ENCODE measurements at places on chromosomes 6 and 20. TPM values are rescaled to one million over a fixed set of nuclear protein-coding genes. Genes with fewer than 3 reads are reported as not detected.
A peak's percentile ranks its signal among the peaks of the same experiment; 100 is the strongest.

DNA sequence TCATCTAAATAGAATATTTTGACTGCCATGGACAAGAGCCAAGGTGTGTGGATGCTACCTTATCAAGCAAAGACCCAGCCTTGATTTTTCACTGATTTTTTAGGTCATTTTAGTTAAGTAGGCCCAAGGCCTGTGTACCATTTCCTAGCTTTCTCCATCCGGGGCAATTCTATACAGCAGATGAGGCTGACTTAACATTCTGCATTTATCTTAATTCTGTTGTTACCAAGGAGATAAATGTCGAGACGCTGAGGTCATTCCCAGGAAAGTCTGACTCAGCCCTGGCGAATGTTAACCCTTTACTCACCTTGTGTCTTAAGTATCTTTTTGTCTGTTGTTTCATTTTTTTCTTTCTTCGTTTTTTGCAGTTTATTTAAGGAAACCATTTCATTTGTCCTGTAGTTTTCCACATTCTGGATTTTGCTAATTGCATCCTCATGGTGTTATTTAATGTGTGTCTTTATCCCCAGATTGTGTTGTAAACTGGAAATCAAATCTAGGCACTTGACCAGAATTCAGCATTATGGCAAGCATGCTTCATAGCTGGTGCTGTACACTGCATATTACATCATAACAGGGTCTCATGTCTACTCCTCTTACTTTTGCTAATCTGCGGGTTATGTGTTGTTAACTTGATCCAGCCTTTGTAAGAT, 277.0 kb downstream of the CDKAL1 start:
- peak; percentile 64 for DNase-seq

Gene MOG
- total RNA-seq: not detected

DNA sequence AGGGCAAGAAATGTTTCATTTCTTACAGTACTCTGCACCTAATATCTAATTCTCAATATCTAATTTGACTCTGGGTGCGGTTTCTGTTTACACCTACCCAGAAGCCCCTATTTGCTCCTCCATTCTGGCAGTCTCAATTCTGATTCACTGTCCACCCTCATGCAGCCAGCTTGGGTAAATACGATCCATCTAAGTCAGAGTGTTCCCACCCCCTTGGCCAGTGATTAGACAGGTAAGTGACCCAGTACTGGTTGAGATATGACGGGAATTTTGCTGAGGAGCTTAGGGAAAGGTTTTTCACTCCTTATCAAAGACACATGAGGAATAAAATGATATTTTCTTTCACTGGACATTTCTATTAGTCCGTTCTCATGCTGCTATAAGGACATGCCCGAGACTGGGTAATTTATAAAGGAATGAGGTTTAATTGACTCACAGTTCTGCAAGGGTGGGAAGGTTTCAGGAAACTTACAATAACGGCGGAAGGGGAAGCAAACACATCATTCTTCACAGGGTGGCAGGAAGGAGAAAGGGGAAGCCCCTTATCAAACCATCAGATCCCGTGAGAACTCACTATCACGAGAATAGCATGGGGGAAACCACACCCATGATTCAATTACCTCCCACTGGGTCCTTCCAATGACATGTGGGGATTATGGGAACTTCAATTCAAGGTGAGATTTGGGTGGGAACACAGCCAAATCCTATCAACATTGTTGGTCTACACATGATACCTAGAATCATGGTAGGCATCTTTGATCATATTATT, 29.4 kb downstream of the GLO1 start:
- no peak for DNase-seq

Gene RAMACL
- 1.9 TPM for total RNA-seq

DNA sequence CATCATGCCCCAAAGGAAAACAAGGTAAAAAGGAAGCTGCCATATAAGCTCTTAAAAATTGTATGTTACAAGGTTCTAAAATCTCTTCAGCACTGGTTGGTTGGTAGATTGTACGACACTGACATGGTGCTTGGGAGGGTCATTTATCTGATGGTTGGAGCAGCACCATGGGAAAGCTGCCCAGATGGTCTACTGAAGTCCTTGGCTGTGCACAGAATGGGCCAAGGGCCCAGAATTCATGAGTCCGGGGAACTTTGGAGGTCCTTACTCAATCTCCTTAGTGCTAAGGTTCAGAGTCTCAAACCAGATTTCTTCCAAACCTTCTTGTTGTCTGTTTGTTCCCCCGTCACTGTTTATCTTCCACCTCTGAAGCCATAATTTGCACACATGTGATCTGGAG, 314.4 kb downstream of the ESR1 start:
- DNase-seq: no peak

GRCh38 chr6:99306341-99306740, 43.1 kb downstream of the FAXC start:
- DNase-seq: no peak

- no peak for DNase-seq
These were observed 525.3 kb downstream of the CD83 start for GRCh38 chr6:14642842-14643241.

Data from kidney (tissue), 22 donors.